ENCODE measurements at places on chromosomes 3 and 15. TPM values are rescaled to one million over a fixed set of nuclear protein-coding genes. Genes with fewer than 3 reads are reported as not detected.

GRCh38 chr3:121835465-121835801 lies 424 bp downstream of the EAF2 start:
- peak; percentile 3 for DNase-seq

DNA sequence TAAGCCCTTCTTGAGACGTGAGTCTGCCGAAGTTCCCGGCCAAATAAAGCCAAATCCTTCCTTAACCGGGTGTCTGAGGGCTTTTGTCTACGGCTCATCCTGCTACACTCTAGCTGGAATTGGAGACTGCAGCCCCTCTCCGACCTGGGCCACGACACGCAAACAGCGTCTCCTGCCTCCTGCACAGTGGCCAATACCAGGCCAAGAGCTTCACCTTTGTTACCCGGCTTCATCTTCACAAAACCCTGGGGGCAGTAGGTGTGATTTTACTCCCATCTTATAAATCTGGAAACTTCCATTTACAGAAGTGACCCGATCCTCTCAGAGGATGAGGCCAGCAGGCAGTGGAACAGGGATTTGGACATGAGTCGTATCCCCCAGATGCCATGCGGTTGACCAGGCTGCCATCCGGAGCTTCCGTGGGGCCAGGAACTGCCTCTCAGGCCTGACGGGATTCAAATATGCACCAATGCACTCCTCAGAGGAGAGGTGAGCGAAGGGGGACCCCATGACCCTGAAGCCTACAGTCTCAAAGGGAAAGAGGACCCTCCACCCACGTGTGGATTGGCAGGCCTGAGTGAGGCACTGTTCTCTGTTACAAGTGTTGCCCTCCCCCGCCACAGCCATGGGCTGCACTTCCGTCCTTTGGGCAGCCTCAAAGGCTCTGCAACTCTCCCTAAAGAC lies 53.2 kb upstream of the KLF13 start:
- DNase-seq = no peak

DNA sequence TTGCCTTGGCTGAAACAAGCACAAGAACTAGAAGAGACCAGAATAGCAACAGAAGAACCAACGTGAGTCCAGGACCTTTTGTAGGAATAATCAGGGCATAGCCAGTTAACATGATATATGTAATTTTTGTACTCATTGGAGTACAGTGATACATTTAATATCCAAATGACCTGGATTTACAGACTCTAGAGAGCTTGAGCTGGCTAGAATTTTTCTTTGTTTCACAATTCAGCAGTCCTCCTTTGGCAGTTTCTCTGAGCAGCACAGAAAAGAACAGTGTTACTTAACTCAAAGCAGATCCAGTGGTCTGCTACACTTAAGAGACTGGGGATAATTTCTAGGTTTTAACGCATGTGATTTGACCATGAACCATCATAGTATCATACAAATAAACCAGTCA lies 245.7 kb downstream of the ADAMTSL3 start:
- DNase-seq = no peak

- DNase-seq = no peak
Measured at GRCh38 chr3:13040361-13041074, 32.7 kb downstream of the IQSEC1 start.

GRCh38 chr3:123791898-123792297 lies 92.2 kb downstream of the MYLK start:
- DNase-seq = no peak

DNA sequence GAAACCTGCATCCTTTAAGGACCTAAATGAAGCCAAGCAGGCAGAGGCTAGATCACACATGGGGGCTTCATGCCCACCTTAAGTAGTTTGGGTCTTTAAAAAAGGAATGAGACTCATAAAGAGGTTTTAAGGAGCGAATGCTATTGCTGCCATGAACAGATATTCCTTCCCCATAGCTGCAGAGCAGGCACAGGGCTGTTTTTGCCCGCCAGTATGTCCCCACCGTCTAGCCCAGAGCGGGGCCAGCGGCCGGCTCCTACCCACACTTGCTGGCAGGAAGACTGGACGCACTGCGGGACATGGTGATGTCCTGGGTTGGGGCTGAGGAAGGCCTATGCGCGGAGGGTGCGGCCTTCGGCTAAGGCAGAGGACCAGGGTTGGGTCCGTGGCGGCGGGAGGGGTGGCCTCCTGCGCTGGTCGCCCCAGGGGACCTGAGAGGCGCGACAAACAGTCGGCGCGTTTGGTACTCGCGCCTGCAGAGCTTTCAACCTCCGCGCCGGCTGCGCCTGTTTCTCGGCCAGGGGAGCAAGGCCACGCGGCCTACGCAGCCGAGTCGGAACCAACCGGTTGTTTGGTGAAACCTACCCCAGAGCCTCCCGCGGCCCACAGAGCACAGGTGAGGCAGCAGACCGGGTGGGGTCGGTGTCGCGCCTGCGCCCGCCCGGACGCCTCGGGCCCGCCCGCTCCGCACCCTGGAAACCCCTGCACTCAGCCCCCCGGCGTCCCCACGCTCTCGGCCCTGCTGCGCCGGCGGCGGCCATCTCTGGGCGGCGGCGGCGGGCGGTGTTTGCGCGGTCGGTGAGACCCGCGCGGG lies at the start of gene FAIM:
FAIM (plus strand) TSS at position 450 of the 814 bp plus-strand sequence. CDS start 10,956 bp downstream, outside the sequence.
- peak; percentile 46 for DNase-seq

Gene RNF168
- total RNA-seq = 25.1 TPM

Gene TRPM1
- total RNA-seq = not detected

Gene NPAP1
- not detected for total RNA-seq

Gene CPLX3
- total RNA-seq = not detected

Gene ST8SIA2
- total RNA-seq = not detected
